ENCODE measurements at places on chromosomes 7 and 10. TPM values are rescaled to one million over a fixed set of nuclear protein-coding genes. Genes with fewer than 3 reads are reported as not detected.
A peak's percentile ranks its signal among the peaks of the same experiment; 100 is the strongest.

CNPY1 gene
- not detected for total RNA-seq

- no peak for DNase-seq
Measured at GRCh38 chr7:20601121-20601520, 14.3 kb upstream of the ABCB5 start.

DNA sequence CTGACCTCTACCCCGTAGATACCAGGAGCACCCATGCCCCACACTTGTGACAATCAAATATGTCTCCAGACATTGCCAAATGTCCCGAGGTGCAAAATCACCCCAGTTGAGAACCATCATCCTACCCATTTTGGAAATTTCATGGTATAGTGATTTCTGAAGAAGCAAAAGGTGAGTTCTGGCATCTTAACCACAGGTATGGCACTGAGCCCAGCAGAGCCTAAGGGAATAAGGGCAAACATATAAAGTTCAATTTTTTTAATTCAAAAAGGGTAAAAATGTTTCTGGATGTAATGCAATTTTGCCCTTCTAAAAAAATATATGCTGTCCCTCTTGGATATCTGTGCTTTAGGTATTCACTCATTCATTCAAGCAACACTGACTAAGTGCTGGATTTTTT lies 30.5 kb upstream of the CPXM2 start:
- DNase-seq = no peak

- DNase-seq = no peak
Measured at GRCh38 chr7:8490391-8491045, 57.1 kb downstream of the NXPH1 start.

GRM8 gene
- total RNA-seq = 1.8 TPM

PTPRZ1 gene
- 8.8 TPM for total RNA-seq

DNA sequence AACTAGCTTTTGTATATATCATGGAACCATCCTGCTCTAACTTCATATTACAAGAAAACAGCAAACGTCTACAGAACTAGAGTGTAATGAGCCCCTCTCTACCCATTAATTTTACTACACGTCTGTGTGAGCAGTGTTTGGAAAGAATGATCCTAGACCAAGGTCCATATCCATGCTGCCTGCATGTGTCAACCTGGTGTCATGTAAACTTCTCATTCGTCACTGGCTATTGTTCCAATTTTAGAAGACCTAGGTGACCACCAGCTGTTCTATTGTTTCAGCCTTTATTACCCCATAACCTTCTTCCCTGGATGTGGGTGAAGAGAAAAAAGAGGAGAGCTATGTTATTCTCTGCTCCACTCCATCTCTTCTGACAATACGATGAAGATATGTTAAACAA lies 77.1 kb downstream of the CREM start:
- DNase-seq = no peak

METTL27 gene
- total RNA-seq = 6.2 TPM

PHKG1 gene
- total RNA-seq = 2.7 TPM

DNA sequence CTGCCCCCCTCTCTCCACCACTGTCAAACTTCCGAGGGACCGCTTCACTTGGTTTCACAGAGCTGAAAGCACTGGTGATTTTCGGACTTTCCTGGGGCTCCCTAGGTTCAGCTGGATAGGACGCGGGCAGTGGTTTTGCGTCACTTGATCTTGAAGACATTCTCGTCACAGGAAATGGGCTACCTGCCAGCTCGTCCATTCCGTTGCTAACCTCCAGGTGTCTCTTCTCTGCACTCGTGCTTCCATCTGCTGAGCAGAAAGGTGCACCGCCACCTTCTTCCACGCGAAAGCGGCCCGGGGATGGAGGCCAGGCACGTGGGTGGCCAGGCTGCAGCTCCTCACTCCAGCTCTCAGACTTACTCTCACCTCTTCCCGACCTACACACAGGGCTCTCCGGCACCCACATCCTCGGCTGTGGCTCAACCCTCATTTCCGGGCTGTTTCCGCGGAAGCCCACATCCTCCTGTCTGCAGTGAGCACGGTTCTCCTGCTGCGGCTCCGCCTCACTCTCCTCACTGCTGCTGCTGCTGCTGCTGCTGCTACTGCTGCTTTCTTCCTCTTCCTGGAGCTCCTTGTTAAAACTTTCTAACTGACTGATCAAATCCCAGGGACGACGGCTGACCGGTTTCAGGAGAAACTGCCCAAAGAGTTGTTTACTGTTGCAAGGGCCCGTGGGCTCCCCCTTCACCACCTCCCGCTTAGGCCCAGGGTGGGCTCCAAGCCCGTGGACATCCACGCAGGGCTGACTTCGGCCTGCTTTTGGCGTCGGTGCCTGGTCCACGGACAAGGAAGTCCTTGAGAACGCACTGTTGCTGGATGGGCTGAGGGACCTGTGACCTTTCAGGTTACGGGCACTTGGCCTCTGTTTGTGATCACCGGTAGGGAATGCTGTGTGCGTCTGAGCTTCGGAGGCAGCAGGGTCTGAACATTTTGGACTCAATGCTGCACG lies 32.1 kb downstream of the JCAD start:
- DNase-seq = peak; percentile 82

GRCh38 chr7:149321978-149322541 lies 60.1 kb downstream of the ZNF783 start:
- no peak for DNase-seq

FAM221A gene
- 9.8 TPM for total RNA-seq

GRCh38 chr10:33460505-33461294 lies 126.2 kb upstream of the NRP1 start:
- no peak for DNase-seq

ZC3HAV1L gene
- 19.7 TPM for total RNA-seq

TDRD1 gene
- 0.31 TPM for total RNA-seq

DNA sequence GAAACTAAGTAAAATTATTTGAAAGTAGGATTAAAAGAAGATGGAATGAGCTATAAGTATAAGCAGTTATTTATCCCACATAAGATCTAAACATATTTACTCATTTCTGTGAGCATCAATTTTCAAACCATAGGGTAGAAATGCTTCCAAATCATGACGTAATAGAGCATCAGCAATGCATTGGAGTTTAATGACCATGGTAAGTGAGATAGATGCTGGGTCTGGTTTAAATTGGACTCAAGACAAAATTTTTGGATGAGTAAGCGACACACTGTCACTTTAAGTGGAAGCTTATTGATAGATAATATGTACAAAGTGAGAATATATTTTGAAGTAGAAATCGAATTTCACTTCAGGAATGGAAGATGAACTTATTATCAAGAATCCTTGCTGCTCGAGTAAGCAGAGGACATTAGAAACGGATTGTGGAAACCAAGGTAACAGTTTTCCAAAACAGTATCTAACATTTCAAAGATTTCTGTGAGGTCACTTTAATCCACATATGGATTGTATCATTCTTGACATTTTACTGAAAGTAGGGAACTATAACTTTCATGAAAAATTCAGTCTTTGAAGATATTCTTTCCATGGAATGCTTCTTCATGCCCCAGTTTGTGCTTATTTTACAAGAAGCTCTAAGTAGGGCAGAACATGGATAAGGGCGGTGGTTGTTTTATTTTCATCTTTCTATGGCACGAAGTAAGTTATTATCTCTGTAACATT lies 85.8 kb downstream of the AGMO start:
- no peak for DNase-seq

CTNNA3 gene
- 89.6 TPM for total RNA-seq

DNA sequence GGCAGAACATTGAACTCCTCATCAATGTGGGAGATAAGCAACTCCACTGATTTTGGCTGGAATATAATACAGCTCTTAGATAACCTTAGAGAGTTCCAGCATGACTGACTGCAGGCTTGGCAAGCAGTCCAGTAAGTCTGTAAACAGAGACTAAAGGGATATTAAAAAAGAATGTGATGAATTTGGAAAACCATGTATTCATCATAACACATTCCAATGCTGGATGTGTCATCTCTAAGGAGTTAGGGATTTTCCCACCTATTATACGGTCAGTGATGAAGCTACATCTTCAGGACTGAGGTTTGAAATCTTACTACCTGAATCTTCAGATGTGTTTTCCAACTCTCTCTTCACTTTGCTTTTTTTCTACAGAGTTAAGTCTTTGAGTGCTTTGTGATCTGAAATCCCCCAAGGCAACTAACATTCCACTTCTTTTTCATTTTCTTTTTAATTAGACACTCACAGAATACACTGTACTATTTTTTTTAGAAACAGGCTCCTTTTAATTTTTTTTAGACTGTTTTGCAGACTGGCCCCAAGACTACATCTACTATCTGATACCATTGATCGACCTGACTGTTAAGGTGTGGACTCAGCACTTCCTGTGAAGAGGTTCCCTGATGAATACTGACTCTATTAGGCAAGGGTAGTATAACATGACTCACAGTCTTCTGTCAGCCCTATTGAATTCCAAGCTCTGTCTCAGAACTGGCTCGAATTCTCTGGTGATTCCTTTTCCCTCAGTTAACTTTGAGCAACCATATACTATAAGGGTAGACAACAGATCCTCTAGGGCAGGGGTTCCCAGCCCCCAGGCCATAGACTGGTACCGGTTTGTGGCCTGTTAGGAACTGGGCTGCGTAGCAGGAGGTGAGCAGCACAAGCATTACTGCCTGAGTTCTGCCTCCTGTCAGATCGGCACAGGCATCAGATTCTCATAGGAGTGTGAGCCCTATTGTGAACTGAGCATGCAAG lies 678.2 kb downstream of the GRM8 start:
- no peak for DNase-seq

FAM3C gene
- total RNA-seq = 56.2 TPM

DNA sequence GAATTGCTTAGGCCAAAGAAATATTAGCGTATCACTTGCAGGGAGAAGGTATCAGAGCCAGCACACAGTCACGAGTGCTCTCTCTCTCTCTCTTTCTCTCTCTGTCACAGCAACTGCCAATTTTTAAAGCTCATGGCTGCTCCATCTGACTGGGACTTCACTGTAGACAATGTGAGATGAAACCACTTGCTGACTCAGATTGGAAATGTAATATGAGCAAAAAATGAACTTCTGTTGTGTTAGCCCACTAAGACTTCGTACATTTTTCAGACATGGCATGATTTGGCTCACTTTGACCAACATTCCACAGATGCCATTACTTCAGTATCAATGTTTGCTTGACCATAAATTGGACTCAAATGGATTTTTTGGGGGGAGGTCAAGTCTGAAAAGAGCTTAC lies 68.1 kb downstream of the DGKB start:
- no peak for DNase-seq

AASS gene
- 54.3 TPM for total RNA-seq

GRCh38 chr7:155071121-155071651 lies 1.1 kb downstream of the HTR5A start:
- no peak for DNase-seq

Measured in sciatic nerve (tissue), 2 donors.